Suppressor macrophage treated with lipopolysaccharide for 1 hour (primary cell): ENCODE measurements at places on chromosomes 6 and 20.

DNA sequence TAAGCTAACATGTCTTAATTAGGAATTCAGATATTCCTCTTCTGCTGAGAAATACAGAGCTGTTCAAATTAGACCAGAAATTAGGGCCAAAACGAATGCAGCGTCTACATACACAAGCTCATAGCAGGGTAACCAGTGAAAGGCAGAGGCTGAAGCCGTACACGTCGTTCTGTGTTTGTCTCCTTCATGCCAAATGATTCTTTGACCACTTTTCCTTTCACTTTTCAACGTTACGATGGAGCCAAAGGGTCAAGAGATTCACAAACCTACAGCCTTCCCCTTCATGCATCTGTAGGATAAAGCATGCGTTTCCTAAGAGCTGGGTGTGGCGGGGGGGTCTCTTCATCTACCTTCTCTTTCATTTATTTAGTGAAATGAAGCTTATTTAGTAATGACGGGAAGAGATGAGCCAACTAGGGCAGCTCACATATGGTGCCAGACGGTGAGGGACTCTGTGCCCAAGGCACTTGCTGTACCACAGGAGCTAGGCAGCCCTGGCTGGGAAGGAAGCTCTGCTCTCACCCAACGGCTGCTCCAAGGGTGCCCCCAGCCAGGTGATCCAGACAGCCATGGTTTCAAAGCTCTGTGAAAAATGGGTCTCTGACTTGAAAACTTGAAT is 178.0 kb downstream of the ATXN1 start:
- DNase-seq, result no peak

DNA sequence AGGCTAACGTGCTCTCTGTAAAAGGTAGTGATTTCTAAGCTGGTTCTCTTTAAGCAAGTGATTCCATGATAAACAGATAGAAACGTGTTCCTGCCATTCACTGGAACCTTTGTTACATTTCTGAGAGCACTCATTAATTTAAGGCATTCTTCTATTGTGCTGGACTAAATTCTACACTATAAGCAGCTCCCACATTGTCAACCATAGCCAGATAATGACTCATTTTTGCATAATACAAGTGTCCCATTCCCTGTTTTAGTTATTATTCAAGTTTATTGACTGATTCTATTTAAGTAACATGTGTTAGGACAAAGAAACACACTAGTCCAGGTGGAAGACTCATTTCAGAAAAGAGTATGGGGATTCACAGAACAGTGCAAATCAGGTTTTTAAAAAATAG is 13.5 kb upstream of the XRN2 start:
- no peak for DNase-seq

DNA sequence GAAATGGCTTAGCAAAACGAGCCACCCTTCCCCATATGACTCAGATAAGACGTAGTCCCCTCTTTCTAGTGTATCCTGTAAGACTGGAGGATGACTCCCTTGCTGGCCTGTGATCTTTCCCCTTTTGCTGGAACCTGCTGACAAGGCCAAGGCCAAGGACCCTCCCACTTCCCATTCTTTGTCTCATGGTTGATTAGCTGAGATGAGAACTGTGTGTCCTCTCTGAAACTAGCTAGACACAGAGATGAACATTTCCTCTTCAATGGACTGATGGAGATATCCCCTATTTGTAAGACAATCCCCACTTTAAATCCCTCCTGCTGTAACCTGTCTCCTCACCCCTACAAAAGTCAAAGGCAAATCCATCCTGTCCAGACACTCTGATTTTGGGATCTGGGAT is 33.4 kb upstream of the SCRT2 start:
- DNase-seq, result peak; percentile 14

DNA sequence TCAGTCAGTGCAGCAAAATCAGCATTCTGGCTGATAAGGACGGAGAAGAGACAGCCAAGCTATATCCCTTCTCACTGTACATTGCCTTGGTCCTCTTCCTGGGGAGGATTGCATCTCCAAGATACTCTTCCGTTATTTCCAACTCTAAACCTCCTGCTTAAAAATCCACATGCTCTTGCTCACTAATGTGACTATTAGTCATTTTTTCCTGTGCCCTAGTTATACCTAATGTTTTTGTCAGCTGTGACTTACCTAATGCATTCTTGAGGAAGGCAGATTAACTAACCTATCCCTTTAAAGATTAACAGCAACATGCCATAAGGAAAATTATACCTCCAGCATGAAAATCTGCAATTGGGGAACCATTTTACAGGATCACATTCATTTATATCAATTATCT is 317.6 kb downstream of the BTBD9 start:
- no peak for DNase-seq

DNA sequence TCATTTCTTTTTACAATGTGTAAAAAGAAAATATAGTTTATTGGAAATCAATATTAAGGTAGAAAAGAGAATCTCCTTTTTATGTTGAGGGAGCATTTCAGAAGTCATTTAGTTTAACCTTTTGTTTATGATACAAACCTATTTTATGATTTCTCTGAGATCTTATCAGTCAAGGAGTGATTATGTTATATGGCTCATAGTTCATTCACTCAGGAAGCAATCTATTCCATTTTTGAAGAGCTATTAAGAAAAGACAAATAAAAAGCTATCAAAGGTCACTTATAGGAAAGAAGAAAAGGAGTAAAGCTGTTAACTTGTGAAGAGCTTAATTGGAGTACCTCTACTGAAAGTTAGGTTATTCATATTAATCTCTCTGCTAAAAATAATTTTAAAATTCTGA is 526.6 kb upstream of the JAG1 start:
- DNase-seq, result no peak

- DNase-seq, result no peak
Measured at GRCh38 chr20:45008521-45009049, 42.3 kb downstream of the STK4 start.
